Endodermal cell (in vitro differentiated cells): ENCODE measurements at places on chromosomes 2 and 18.
A peak's percentile ranks its signal among the peaks of the same experiment; 100 is the strongest.

- DNase-seq, result no peak
These were observed 73.6 kb downstream of the SPATS2L start for GRCh38 chr2:200380091-200380561.

GRCh38 chr18:9704233-9705118 is 3.6 kb upstream of the RAB31 start:
- no peak for DNase-seq

DNA sequence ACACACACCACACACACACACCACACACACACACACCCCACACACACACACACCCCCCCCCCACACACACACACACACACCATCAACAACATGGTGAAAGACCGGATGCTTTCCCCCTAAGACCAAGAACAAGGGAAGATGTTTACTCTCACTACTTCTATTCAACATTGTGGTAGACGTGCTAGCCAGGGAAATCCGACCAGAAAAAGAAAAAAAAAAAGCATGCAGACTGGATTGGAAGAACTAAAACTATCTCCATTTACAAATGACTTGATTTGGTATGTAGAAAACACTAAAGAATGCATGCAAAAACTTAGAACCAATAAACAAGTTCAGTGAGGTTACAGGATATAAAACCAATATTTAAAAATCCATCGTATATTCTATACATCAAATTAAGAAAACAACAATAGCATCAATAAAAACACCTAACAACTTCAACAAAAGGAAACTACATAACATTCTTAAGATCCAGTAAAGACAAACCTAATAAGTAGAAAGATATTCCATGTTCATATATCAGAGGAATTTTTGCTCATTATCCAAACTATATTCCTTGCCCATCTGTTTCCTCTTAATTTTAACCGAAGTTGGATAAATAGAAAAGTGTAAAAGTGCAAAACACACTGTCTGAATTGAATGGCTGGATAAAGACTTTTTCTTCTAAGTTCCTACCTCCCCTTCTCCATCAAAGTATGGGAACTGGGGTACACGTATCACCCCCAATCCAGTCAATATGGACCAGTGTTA is 51.5 kb upstream of the RNU4ATAC start:
- no peak for DNase-seq

- DNase-seq, result no peak
These were observed 107.5 kb downstream of the FAM210A start for GRCh38 chr18:13618760-13619438.

GRCh38 chr2:41414486-41415230 is 633.2 kb upstream of the PKDCC start:
- peak; percentile 65 for DNase-seq

DNA sequence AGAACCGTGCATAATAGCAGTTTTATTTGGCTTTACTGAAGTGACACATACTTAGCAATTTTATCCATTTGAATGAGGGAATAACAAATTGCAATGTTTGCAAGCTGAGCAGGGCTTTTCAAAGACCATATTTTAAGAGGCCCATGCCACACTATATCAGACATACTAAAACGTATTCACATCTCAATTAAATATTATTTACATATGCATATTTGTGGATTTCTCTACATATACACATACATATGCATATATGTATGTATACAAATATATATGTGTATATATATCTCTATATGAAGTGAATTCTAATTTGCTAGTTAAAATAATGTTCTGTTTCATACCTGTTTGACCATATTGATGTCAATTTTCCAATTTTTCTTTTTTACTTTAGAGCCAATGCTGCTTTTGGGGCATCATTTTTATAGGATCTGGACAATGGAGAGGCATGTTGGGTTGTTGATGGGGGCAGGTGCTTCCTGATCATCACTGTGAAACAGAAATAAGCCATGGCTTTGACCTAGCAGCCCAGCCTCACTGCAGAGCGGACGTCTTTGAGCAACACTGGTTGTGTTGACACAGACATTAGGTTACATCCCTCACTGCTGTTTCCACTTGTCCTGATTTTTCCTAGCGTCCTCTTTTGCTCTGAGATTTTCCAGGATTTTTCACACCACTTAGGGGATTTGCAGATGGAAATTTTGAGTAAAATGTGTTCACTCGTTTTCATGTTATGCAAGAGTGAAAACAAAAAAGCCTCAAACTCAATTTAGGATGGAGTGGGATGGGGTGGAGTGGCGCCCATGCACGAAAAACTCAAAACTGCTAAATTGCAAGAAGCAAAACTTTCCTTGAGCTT is 56.9 kb downstream of the RDH14 start:
- no peak for DNase-seq

GRCh38 chr2:96949701-96950350 is 36.6 kb downstream of the FAM178B start:
- DNase-seq, result no peak

DNA sequence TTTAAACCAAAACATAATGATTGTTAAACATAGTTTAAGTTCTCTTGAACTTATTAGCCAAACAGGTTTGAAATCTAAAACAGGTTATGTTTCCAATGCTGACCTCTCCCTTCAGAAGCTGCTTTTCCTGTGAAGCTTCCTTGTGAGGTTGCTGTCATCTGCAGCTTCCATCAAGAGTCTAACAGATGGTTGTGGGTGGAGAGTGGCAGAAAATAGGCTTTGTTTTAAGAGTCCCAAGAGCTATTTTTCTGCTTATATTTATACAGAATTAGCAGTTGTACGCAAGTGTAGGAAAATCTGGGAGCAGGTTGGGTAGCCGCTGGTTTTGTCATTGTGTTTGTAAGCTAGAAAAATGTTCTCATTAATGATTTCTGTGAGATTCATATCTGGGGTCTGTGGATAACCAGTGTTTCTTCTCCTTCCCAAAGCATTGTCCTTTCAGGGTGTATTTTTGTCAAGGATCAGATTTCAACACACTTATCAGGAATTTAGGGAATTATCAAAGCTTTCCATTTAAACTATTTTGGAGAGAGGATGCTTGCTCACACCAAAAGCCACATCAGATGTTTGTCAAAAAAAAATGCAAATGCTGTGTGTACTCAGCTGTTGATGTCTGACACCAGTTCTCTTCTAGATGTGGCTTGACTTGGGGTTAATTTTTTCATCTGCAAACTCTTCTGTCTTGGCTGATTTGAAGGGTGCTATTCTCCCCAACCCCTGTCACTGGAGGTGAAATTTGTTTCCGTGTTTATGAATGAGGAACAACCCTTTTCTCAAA is 78.1 kb upstream of the KIF5C start:
- no peak for DNase-seq

DNA sequence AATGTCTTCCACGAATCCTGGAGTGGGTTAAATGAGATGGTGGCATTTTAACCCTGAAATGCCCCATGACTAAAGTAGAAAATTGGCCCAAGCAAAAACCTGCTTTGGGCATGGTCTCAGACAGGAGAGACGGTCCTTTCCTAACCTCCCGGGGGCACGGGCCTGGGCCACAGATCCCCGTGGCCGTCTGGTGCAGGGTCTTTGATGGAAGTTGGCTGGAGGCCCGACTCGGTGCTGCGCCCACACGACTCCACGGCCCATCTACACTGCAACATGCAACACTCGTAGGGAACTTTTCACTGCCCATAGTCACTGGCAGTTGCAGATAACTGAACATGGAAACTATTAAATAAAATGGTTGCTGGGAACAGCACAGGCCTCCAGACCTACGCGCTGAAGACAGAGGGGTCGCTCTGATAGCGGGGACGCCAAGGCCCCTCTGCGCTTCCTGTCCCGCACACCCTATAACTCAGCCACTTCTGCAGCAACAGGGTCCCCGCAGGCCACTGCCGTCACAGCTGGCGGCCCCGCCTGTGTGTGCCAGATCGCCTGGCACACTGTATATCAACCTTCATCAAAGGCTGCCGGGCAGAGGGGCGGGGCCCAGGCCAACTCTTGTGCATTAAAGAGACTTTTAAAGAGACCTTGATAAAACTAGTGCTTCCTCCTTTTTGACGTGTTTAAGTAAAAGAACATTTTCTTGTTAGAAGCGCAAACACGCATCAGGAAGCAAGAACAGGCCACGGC is 214.1 kb downstream of the TWIST2 start:
- DNase-seq, result no peak

DNA sequence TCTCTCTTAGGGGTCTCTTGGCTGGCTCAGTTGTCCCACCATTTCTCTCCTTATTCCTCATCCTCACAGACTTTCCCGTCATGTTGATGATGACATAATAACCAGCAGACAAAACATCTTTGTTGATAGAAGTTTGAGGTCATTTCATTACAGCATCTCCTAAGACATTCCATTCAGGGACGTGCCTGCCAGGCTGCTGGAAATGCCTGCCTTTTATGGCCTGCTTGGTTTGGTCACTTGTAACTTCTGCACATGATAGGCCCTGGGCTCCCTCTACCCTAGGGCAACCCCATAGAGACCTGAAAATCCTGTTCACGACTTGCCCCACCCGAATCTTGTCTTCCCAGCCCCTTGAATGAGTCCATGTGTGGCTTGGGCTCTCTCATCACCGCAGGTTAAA is 81.7 kb downstream of the SDC1 start:
- no peak for DNase-seq

DNA sequence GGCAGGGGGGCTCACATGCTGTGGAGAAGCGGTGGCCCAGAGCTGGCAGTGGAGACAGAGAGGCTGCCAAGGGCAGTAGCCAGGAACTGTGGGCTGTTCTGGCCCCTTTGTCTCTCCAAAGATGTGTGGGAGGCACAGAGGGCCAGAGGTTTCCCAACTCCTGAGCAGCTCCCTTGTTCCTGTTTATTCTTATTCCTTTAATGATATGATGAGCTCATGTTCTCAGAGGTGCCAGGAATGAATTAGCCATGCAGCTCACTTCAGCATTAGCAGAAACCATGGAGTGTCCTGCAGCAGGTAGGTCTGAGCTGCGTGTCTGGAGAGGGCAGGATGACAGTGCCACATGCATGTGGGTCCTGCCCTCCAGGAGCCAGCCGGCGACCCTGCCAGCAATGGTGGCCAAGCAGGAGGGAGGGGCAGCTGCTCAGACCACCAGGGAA is 77.9 kb upstream of the FZD7 start:
- DNase-seq, result no peak
